ENCODE measurements at places on chromosomes 5 and 9.

DNA sequence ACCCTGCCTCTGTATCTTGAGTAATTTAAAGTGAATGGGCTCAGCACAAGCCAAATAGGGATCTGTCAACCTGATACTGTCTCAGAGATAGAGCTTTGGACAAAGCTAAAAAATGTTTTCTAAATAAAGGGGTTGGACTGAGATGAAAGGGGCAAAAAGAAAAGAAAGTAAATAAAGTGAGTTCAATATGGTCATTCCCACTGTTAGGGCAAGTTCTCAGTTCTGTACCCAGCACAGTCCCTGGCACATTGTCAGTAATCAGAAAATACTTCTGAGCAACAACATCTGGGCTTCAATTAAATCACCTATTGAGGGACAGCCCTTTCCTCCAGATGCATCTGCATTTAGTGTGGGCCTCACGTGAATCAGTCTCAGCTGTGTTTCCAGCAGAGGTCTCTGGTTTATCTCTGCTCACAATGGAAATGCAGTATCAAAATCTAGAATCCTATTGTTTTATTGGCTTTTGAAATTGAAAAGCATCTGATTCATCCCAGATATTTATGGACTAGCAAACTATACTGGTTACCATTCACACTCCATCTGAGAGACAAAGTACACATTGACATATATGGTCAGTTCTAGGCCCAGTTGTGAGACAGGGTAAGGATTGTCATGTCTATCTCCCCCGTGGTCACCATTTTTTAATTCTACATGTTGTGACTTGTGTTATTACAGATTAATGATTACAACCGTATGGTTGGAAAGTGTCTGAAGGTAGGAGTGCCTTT, 35.6 kb downstream of the ZNF474 start:
- no peak for DNase-seq

GRCh38 chr5:22780756-22781155, 72.4 kb downstream of the CDH12 start:
- DNase-seq = no peak

DNA sequence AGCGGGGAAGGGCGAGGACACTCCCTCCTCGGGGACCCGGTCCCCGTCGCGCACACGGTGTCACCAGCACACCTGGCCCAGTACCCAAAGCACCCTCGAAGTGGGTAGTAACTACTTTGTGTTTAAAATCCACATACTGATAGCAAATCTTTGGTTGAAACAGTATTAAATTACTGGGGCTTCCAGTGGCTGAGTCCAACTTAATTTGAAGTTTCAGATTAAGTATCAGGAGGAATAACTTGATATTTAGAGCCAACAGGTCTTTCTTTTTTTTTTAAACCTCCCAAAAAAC, 615 bp downstream of the ATG10 start:
- no peak for DNase-seq

DNA sequence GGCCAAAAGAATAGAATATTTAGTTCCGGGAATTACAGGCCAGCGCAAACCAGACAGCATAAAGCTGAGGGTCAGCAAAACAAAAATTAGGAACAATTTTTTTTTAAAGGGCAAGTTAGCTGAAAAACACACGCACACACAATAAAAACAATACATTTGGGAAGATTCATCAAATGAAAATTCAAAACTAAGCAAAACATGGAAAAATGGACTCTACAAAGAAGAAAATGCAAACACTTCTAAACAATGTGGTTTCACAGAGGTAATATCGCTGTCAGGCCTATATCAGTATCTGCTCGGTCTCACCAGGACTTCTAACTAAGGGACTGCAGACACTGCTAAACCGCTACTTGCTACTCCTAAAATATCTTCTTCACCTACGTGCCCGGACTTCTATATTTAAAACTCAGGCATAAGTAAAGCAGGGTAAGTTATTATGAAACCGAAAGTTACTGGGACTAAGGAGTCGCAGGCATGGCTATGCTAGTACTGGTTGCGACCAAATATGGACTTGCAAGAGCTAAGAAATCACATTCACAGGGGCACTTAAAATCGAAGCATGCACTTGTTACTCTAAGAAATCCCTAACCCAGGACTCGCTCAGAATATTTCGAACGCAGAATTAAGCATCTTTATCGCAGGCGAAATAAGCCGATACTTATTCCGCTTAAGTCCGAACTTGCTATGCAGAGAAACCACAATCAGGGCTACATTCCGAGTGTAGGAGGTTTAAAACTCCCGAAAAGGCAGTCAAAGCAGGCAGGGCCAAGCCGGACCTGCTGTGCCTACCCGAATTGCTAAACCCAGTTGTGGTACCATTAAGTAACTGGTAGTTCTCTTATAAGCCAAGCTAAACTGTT, 2.3 kb downstream of the ANXA2R start:
- DNase-seq = no peak

GRCh38 chr9:29511680-29512079, 1938.4 kb upstream of the C9orf72 start:
- DNase-seq = no peak

- DNase-seq = no peak
These were observed 2.3 kb downstream of the MED22 start for GRCh38 chr9:133345596-133345995.

- no peak for DNase-seq
These were observed 67.8 kb upstream of the IL33 start for GRCh38 chr9:6147846-6148245.

DNA sequence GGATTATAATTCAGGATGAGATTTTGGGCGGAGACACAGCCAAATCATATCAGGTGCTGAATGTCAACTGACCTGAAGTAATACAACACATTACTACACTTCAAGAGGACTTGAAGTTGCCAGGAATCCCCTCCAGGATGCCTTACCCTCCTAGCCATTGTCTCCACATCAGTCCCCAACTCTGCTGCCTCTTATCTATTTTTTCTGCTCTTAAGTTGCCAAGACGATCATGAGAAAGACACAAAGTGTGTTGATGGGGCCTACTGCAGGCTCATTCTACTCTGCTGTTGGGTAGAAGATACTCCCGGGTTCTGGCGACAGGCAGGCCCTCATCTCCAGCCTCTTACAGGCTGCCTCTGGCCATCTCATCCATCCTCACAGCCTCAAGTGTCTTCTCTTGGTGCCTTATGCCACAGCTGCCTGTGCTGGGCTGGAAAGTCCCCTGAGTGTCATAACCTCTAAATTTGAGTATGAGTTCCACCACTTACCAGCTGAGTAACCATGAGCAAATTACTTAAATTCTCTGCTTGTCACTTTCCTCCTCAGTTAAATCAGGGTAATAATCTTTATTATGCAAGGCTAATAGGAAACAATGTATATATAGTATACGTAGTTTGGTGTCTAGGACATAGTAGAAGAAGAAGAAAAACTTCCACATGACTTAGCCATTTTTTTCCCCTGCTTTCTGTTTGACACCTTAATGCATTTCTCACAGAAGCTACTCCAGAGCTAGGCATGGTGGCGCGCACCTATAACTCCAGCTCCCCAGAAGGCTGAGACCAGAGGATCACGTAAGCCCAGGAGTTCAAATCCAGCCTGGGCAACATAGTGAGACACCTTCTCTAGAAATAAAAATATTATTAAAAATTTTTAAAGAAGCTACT, 73.0 kb upstream of the SNX2 start:
- no peak for DNase-seq

- no peak for DNase-seq
These were observed 9.0 kb downstream of the TLX3 start for GRCh38 chr5:171318026-171318425.

- DNase-seq = no peak
These were observed 38.3 kb upstream of the TRMT10B start for GRCh38 chr9:37715260-37715659.

GRCh38 chr5:109060378-109061025, 312.8 kb downstream of the FER start:
- DNase-seq = no peak

GRCh38 chr9:127938298-127938690, 640 bp upstream of the DPM2 start:
- no peak for DNase-seq

DNA sequence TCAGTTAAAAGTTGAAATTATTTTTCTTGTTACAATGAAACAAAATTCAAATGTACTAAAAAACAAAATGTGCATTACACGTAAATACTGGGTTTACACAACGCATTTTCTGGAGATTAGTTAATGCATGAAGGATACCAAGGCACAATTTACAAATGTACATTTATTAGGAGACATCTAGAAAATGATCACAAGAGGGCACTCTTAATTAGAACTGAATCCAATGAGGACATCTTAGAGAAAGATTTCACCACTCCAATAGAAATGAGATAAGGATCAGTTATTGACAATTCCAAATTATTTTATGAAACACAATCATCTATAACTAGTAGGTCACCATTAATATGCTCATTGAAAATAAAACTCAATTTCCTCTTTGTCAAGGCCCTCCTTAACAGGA, 36.6 kb upstream of the CDH12 start:
- no peak for DNase-seq

DNA sequence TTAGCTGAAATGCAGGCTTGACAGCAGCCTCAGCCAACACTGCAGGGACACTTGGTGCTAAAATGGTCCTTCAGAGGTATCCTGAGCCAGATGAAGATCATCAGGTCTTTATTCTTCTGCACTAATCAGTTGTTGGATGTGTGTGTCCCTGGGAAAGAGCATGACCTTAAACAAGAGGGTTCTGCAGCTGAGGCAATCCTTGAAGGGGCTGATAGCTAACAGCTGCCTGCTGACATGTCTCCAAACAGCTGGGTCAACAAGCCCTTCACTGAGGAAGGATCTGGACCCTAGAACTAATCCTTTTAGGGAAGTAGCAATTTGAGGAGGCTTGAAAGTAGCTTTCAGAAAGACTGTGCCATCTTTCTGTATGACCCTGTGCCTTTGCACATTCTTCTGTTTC, 376.3 kb upstream of the ACTBL2 start:
- no peak for DNase-seq

DNA sequence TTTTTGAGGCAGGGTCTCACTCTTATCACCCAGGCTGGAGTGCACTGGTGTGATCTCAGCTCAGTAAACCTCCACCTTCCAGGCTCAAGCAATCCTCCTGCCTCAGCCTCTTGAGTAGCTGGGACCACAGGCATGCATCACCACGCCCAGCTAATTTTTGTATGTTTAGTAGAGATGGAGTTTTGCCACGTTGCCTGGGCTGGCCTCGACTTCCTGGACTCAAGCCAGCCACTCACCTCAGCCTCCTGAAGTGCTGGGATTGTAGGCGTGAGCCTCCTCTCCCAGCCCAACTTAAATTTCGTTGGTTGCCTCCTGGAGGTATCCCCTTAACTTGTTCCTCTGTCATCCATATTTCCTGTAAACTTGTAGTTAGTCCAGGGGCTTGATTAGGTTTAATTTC, 47.2 kb downstream of the RAB24 start:
- DNase-seq = no peak

GRCh38 chr5:141475625-141476131, at the start of gene PCDHGC3:
PCDHGC3 (plus strand) TSS chr5:141475966; CDS start chr5:141476117, 151 bp downstream.
- peak; percentile 76 for DNase-seq

DNA sequence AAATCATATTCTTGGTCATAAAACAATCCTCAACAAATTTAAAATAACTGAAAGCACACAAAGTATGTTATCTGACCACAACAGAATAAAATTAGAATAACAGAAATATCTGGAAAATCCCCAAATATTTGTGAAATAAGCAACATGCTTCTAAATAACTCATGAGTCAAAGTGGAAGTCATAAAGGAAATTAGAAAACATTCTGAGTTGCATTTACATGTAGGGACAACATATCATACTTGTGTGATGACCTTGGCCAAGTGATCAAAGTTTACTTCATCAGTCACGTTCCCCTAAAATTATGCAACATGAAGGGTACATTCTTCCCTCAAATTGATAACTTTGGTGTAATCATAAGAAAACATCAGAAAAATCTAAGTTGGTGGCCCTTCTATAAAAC, 64.7 kb downstream of the CSF2 start:
- no peak for DNase-seq

DNA sequence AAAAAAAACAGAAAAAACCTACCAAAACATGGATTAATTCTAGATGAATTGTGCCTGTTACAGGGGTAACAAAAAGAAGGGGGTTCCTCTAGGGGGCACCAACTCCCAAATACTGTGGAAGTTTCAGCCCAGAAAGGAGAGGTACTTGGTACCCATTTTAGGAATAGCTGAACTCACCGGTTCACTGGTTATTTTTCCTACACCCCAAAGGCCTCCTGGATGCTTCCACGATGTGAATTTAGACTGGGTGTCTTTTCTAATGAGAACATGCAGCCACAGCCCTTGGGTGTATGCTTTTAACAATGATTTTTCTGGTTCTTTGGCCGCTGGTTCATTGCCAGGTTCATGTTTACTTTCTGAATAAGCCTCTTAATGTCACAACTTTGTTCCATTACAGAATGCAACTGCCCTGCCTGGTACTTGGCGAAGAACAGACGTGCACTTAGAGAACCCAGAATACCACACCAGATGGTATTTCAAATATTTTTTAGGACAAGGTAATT, 46.7 kb downstream of the GARNL3 start:
- peak; percentile 9 for DNase-seq

DNA sequence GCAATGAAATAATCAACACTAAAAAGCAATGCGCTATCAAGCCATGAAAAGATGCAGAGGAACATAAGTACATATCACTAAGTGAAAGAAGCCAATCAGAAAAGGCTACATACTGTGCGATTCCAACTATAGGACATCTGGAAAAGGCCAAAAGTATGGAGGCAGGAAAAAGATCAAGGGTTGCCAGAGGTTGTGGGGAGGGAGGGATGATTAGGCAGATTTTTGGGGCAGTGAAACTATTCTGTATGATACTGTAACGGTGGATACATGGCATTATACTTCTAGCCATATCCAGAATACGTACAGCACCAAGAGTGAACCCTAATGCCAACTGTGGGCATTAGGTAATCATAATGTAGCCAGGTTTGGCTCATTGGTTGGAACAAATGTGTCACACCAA, 50.0 kb upstream of the FAM120AOS start:
- no peak for DNase-seq

GRCh38 chr5:180090098-180090768, 18.7 kb upstream of the RNF130 start:
- peak; percentile 42 for DNase-seq
